NCI-H2081 treated with DMSO at 0.1 percent for 48 hours (cell line): ENCODE measurements at places on chromosomes 6 and 20.
A peak's percentile ranks its signal among the peaks of the same experiment; 100 is the strongest.

DNA sequence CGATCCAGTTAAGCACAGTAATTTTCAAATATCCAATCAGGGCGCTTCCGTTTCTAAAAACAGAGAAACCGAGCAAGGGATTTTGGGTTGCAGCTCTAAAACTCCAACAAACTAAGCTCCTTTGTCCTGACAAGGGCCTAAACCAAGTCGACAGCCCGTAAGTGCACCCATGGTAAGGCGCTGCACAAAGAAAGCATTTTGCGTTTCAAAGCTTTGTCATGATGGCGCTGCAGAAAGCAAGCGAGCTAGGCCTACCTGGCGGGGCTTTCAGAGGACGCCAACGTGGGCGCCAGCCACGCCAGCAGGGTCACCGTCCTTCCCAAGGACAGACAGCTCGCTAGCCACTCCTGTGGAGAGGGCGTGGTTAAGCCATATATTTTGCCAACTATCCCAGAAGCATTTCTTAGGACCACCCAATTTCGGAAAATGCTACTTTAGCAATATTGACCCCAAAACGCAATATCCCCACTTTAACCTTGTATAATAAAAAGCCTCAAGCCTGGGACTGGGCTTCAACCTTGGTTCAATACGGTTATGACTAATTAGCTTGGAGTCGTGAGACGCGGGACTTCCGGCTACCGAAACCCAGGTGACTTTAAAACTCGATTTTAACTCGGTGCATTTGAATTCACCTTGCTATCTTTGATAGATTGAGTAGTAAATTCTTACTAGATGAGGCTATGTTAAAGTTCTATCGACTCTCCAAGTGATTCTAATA is 53.8 kb downstream of the TRIM38 start:
- no peak for DNase-seq

DNA sequence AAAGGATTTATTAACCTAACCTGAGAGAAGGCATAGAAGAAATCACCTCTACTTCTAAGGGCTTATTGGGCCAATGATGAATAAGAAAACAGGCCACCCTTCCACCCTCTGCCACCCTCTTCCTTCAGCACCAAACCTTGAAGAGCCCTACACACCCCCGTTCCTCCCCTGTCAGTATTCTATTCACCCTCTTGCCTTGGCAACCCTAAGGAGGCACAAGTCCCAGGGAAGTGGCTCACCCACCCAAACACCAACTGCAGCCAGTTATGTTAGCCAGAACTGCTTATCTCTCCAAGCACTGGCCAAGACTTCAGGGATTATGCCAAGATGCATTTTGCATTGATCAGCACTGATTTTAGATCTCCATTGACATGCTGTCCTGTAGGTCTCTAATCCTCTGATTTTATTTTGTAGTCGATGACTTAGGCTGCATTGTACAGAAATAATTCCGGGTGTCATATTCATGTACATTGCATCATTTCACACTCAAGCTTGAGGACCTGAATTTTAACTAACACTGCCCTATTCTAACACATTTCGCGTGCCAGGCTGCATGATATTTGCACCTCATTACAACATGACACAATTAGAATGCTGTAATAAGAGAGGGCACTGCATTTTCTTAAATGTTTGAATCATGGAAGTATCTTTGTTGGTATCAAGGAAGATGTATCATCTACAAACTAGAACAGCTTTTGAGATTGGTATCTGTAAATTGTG is 15.7 kb downstream of the CNKSR3 start:
- DNase-seq, result no peak

DNA sequence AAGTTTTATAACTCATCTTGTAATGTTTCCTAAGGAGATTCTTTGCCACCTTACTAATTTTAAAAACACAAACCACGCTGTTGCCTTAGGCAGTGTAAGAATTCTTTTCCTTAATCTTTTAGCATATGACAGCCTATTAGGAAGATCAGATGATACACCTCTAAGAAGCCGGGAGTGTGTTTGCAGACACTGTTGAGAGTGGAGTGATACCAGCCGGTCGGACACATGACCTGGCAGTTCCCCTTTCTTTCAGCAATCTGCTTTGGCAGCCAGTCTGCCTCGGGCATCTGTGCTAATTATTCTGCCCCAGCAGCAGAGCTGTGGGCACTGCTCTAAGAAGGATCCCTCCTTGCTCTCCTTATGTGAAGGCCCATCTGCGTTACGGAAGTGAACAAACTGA is 50.9 kb downstream of the PLCB4 start:
- peak; percentile 34 for DNase-seq

GRCh38 chr6:41657131-41658094 is 19.1 kb downstream of the MDFI start:
- no peak for DNase-seq

DNA sequence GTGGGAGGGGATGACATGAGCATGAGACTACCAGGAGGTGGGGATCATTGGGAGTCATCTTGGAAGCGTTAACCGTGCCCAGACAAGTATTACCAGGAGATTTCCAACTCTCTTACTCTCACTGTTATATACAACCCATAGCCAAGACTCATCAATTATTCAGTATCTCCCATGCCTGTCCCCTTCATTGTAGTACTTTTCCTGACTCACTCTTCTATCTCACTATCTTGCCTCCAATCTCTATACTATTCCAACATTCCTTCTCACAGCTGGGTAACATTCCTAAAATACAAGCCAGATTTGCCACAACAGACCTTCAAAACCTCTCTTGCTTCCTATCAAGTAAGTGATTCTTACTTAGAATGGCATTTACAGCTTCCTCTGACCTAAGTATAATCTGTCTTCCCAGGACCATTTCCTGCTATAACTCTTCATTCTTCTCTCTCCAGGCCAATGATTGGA is 226.3 kb upstream of the SMLR1 start:
- no peak for DNase-seq

GRCh38 chr6:37727996-37728395 is 30.3 kb upstream of the MDGA1 start:
- DNase-seq, result no peak

DNA sequence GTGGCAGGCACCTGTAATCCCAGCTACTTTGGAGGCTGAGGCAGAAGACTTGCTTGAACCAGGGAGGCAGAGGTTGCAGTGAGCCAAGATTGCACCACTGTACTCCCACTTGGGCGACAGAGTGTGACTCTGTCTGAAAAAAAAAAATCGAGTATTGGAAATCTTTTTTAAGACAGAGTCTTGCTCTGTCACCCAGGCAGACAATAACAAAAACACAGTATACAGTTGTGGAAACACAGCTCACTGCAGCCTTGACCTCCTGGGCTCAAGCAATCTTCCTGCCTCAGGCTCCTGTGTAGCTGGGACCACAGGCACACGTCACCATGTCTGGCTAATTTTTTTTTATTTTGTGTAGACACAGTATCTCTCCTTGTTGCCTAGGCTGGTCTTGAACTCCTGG is 15.0 kb downstream of the NANP start:
- no peak for DNase-seq

GRCh38 chr6:152625213-152625612 is 11.9 kb downstream of the SYNE1 start:
- no peak for DNase-seq

DNA sequence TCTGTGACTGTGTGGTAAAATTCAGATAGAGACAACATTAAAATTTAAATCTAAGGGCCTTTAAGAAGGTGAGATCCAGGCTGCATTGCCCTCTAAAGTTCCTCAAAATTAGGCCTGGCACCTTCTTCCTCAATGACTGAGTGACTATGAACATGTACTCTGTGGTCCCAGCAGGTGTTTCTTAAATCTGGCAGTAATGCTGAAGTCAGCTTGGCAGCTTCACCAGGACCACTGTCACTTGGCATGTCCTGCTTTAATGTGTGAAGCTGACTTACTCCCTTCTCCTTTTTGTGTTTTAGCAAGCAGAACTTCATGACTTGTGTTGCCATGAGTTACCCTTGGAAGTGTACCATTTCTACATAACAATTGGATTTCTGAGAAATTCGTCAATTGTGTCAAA is 141.7 kb downstream of the NKAIN2 start:
- peak; percentile 82 for DNase-seq

DNA sequence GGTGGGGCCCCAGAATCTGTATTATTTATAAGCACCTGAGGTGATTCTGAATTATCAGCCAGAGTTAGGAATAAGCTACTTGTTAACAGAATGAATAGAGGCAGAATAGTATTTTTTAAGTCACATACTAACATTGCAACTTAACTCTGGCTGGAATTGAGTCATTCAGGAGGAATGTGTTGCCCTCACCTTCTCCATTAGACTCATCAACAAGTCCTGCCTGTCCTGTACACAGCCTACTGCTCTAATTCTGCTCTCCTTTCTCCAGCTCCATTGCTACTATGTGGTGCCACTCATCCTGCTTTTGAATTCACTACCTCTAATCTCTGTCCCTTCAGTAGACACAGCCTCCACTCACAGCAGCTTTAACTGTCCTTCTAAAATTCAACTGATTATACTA is 669.4 kb downstream of the DHX35 start:
- no peak for DNase-seq
